ENCODE measurements at places on chromosomes 12 and 14.

- DNase-seq = no peak
Observed at GRCh38 chr14:72722201-72722785, 171.6 kb downstream of the DPF3 start.

- DNase-seq = peak; percentile 45
Observed at GRCh38 chr14:64502887-64503433, 678 bp downstream of the ZBTB25 start.

DNA sequence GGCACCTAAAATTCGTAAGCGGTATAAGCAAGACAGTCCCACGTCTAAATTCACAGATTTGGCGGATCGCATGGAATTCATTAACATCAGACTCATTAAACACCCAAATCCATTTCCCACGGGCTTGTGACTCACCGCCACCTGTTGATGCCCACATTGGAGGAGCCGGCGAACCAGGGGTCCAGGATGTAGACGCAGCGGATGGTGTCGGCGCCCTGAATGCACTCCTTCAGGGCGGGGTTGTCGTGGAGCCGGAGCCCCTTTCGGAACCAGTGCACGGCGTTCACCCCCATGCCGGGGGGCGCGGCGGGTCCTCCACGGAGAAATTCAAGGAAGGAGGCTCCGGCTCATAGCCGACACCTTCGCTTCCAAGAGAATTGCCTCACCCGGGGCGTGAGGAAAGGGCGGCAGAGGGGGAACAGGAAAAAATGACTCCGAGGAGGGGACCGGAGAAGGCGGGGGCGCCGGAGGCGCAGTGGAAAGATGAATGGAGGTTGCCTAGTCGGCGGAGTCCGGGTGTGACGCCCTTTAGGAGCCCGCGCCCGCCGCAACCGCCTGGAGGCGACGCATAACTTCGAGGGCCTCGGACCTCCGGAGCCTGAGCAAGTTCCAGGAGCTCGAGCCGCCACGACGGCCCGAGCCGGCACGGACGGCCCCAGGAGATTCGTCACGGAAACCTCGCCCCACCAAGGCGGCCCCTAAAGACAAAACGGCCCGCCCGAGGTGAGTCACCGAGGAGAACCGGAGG, 506 bp downstream of the CRY1 start:
- peak; percentile 80 for DNase-seq

GRCh38 chr12:127963933-127964332, 303.0 kb upstream of the TMEM132C start:
- no peak for DNase-seq

DNA sequence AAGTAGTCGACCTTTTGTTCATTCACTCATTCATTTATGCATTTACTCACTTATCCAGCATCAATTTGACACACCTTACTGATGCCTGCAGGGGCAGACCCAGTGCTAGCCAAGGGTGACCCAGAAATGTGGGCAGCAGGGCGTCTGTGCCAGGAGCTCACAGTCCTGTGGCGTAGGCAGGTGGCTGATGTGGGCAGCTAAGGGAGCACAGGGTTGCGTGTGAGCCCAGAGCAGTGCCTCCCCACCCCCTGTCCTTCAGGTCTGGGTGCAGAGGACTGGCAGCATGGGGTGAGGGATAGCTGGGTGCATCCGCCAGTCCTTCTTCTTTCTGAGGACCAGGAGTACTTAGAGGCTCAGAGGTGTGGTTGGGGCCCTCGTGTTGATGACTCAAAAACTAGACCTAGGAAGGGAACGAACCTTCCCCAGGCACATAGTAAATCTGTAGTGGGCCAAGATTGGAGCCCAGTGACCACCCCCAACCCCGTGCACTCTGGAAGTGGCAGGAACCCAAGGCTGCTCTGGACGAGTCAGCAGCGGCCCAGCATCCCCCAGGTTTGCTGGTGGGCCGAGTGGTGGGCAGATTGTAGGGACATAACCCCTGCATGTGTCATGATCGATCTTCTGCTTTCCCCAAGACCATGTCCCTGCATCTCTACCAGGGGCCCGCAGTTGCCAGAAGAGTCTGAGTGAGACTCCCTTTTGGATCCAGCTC, 63.9 kb downstream of the BEGAIN start:
- no peak for DNase-seq

- DNase-seq = no peak
Observed at GRCh38 chr12:125070112-125070511, 4.9 kb downstream of the AACS start.

DNA sequence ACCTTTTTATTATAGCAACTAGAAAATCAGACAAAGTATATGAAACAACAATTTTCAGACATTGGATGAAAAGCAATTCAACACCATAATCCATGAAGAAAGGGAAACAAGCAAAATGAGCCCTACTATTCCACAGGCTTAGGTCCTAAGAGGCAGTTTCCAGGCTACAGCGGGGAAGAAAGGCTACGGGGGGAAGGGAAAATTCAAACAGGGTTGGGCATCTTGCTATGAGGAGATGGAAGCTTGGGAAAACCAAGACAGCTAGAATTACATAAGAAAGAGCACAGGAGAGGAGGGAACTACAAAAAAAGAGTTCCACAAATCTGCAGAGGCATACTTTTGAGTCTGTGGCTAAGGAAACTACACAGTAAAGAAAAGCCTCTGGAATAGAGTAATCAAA, 356.0 kb upstream of the CLEC14A start:
- no peak for DNase-seq

DNA sequence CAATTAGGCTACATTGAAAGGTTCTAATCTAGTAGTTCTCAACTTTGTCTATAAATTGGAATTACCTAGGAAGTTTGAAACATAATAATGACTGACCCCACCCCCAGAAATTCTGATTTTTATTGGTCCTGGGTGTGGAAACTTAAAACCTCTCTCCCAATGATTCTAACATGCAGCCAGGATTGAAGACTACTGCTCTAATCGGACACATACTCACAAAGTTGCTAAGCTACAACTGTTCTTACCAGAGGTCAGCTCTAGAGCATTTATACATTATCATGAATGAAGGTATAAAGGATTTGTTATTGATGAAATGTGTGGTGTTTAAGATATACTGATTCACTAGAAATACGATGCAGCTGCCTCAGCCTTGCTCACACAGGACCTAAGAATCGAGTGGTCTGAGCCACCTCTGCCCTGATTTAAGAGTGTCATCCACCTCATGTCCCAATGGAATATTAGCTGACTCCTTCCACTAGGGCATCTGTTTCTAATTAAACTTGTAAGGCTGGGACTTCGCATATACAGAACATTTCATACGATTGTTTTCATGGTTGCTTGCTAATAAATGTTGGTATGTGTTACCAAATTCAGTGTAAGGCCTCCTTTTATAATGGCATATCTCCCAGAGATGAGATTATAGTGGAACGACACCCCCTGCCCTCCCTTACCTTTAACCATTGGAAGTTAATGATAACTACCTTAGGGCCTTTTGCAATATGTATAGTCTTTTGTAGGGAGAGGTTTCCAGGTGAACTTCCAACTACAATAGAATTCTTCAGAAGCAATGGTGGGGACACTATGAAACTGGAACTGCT, 410.8 kb upstream of the PDE3A start:
- no peak for DNase-seq

DNA sequence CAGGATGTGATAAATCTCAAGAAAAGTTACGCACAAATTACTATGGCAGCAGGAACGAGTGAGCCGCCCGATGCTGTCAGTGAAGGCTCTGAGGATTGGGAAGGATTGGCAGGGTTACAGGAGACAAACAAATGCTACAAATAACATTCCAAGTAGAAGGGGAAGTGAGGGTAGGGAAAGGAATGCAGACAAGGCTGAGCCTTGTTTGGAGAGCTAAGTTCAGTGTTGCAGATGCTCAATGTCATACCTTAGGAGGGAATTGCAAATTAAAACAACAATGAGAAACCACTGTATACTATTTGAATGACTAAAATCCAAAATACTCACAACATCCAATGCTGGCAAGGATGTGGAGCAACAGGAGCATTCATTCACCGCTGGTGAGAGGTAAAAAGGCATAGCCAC, 1.3 kb downstream of the CLEC9A start:
- no peak for DNase-seq

DNA sequence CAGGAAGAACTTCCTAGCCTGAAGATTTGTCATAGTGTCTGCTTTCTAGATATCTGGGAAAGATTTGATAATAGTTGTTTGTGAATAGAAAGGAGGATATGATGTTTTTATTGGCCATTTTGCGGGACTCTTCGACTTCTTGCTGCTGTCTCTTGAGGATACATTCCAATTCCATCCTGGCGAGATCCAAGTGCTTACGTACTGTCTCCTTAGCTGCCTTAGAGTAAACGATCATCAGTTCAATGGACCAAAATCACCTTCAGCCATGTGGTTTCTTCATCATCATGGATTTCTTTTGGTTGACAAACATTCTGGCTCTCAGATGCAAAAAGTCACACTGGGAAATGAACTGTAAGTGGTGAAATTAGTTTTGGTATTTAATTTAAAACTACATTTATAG, 82.7 kb upstream of the SCN8A start:
- DNase-seq = no peak

DNA sequence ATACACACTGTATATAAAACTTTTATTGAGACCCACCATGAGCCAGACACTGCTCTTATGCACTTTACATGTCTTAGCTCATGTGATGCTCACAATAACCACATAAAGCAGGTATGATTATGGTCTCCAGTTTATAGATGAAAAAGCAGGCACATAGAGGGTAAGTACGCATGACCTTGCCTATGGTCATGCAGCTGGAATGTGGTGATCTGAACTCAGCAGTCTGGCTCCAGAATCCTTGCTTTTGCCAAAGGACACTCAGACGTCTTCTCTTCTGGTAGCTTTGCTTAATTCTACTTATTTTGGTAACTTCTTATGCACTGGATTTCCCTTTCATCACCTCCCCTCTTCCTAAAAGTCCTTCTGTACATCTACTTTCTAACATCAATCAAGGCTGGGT, 103.3 kb upstream of the CRY1 start:
- no peak for DNase-seq

DNA sequence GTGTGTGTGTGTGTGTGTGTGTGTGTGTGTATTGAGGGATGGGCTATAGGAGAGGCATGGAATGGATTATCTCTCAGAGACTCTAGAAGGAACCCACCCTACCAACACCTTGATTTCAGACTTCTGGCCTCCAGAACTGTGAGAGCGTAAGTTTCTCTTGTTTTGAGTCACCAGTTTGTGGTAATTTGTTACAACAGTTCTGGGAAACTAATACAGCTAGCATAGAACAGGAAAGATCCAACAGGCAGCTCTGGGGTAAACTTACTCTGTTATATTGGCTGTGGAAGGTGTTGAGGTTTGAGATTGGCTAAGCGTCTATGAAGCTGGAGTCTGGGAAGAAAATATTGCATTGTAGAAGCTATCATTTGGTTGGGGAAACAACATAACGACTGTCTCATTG, 334.3 kb downstream of the AACS start:
- no peak for DNase-seq

- DNase-seq = no peak
Observed at GRCh38 chr14:26888592-26888991, 290.8 kb upstream of the NOVA1 start.

DNA sequence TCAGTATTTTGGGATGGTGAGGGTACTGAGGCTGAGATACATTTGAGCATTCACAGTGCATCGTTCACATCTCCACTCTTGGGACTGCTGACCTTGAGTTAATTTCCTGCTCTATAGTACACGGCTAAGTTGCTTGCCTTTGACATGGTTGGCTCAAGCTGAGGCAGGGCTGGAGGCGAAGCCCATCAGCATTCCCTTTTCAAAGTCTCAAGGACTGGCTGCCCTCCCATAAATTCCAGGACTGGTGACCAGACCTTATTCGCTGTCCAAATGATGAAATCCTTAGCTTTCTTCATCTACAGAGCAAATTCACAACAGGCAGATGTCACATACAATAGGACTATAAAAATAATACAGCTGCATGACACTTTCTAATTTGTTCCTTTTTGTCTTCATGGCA, 85.9 kb downstream of the SSPN start:
- DNase-seq = no peak

Data from stimulated activated CD4-positive, alpha-beta T cell treated with anti-CD3 and anti-CD28 coated beads, Interleukin-15, amount 100 ng/mL, for 24 hours (primary cell).